ENCODE measurements at places on chromosomes 5 and 9. TPM values are rescaled to one million over a fixed set of nuclear protein-coding genes. Genes with fewer than 3 reads are reported as not detected.

DNA sequence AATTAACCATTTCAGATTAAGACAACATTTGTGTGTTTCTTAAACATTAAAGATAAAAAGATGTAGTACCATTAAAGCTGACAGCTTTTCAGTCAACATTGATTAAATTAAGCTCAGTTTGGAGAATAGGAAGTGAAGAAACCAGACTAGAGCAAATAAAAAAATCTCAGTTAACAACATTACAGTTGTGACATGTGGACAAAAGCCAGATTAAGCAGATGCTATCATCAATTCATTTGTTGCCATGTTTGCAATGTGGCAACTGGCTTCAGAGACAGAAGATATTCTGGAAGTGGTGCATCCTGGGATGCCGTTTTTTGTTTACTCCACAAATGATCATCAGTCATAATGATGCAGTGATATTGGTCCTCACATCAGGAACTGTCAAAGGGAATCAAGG is 70.3 kb upstream of the CNTLN start:
- no peak for DNase-seq

GRCh38 chr9:129403779-129404620 is 216.9 kb downstream of the C9orf50 start:
- no peak for DNase-seq

DNA sequence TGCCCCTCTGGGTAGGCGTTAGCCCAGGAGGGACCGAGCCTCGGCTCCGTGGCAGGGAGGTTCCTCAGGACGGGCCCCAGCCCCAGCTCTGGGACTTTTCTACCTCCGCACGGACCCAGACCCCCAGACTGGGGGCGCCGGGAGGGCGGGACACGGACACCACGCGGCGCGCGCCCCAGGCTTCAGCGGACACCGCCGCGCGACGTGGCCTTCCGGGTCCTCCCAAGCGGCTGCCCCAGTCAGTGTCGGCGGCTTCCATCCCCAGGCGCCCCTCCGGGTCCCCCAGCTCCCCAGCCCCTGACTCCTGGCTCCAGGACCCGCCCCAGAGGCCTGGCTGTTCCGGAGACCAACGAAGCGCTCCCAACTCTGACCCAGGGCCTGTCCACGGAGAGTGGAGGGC is 3.1 kb downstream of the LCNL1 start:
- DNase-seq, result no peak

The NUDT12 gene
- total RNA-seq, result 2.4 TPM

DNA sequence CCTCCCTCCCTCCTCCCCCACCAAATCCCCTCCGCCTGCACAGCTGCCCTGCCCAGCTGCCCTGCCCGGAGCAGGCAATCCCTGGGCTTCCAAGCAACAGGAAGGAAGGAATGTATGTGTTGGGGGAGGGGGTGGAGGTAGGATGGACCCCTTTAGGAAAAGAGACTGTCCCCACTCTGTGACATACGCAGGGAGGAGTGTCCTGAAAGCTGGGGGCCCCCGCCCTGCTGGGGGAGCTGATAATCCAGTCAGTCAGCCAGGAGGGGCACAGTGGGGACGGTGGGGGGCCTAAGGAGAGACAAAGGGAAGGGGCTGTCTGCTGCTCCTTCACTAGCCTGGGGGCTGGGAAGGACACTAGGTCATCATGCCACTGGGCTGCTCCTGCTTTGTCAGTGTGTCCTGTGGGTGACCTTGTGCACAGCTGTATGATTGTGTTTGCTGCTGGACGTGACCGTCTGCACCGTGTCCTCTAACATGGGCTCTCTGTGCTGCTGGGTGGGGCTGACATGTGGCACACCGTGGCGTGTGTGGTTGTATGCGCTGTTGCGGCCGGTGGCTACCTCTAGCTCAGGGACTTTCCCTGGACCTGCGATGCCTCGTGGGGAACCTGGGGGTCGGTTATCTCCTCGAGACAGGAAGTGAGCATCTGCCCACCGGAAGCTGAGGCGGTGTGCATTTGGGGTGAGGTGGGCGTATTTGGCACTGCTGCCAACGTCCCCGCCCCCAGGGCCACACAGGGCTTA is 3.0 kb downstream of the N4BP3 start:
- peak; percentile 86 for DNase-seq

DNA sequence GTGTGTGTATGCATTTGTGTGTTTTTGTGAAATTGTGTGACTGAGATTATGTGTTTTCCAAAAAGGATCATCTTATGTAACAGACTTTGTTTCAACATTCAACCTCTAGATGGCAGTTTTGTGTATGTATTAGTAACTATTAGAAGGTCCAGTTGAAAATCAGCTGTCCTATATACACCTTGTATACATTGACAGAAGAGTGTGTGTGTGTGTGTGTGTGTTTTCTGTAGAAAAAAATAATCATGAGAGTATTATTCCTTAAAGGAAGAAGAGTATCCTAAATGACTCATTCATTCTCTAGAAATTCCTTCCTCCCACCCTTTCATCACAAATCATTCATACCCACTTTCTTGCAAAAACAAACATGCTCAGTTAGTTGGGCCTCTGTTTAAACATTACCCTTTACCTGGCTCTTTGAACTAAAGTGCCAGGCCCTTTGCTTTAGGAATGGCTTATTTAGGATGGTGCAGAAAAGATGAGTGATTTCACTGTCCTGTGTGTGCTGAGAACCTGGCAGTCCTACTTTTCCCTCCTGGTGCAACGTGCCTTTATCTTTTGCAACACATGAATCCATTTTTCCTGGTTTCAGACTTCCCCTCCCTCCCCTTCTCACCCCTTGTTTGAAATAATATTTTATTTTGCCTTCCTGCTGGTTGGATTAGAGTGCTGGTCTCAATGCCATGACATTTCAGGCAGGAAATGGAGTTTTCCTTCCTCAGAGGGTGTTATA is 152.2 kb downstream of the ARHGAP26 start:
- DNase-seq, result no peak

DNA sequence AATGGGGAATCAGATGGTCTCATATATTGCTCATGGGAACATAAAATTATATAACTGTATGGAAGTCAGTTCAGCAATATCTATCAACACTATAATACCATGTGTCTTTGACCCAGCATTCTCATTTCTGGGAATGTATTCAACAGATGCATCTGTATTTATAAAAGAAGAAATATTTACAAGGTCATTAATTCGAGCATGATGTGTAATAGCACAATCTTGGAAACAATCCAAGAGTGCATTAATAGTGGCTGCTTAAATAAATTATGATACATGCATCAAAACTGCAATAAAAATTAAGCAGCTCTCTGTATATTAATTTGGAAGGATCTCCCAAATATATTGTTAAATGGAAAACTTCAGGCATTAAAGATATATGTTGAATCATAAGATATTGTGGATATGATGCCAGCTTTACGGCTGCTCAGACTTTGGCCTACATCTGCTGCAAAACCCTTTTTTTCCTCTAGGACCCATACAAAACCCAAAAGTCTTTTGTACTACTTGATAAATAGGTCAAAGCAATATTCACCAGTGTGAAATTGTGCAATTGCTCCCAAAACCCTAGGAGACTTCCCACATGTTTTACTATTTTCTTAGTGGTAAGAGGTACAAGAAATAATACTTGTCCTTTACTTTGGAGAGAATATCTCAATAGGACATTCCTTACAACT is 45.3 kb upstream of the ISOC1 start:
- DNase-seq, result no peak

GRCh38 chr9:98707166-98708102 is 1.3 kb downstream of the GABBR2 start:
- DNase-seq, result peak; percentile 64

- no peak for DNase-seq
Observed at GRCh38 chr9:122338994-122339393, 31.8 kb upstream of the PTGS1 start.

The CCDC180 gene
- total RNA-seq, result 1.9 TPM

GRCh38 chr9:129637102-129637501 is 4.8 kb downstream of the ASB6 start:
- DNase-seq, result no peak

DNA sequence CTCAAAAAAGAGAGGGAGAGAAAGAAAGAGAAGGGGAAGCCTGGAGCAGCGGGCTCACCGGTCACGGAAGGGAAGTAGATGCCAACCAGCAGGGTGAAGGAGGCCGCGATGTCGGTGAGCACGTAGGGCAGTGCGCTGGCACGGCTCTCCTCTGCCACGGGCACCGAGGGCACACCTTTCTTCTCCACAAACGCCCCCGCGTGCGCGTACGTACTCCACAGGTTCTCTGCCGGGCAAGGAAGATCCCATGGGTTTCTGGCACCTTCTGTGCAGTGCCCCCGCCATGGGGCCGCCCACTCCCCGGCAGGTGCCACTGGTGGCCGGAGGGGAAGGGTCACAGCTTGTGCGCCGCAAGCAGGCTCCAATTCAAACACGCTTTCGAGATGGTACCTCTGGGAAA is 30.3 kb downstream of the SLC12A7 start:
- no peak for DNase-seq

- no peak for DNase-seq
Observed at GRCh38 chr9:101486693-101487442, 46.8 kb upstream of the RNF20 start.

The NR6A1 gene
- total RNA-seq, result 2.3 TPM

DNA sequence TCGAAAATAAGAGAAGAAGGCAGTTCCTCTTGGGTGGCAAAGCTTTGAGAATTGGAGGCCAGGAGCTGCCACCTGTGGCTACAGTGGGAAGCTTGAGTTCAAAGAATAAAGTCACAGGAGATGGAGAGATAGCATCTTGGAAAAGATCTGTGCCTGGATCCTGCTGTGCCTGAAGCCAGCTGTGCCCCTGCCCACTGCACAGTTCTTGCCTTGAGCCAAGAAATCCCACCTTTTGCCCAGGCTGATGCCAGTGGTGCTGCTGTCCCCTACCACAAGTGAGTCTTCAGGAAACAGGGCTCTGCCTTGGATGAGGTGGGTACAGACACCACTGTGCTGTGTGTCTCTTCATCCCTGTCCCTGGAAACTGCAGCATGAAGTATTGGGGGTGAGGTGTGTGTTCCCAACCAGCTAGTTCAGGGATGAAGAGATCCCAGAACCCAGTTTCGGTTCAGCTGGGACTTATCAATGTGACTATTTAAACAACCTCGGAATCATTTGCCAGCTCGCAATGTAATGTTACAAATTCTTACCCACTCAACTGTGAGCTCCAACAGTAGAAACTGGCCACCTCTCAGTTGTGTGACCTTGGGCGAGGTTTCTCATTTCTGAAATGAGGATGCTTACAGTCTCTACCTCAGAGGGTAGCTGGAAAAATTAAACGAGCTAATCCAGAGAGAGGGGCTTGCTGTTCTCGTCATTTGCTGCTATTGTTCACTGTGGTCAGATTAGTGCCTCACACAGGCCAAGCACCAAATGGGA is 5.9 kb downstream of the IER5L start:
- no peak for DNase-seq

DNA sequence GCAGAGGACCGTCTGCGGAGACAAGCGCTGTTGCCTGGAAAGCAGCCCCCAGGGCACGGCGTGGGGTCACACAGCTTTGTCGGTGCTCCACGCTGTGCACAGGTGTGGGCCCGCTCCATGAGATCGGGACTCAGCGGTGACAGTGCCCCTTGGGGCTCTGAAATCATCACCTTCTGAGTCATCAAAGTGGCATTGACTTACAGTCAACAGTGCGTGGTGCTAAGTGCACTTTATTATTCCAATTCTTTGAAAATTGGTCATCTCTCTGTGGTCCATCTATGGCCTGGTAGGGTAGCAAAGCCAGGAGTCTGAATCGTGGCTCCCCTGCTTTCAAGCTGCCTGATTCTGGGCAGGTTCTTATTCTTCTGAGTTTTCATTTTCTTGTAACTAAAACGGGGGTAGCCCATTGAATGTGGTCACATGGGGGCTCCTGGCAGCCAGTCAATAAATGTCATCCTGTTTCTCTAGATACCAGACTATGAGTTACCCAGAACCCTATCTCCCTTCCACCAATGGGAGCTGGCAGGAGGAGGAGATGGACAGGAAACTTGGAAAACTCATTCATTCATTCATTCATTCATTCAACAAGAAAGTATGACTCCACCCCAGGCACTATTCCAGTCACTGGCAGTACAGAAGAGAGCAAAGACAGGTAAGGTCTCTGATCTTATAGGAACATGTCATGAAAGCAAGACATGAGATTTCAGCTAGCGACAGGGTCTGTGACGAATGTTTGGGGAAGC is 20.3 kb upstream of the UNC5A start:
- no peak for DNase-seq

GRCh38 chr9:101462558-101462957 is 27.0 kb upstream of the ALDOB start:
- no peak for DNase-seq

- no peak for DNase-seq
Observed at GRCh38 chr9:136721339-136722092, 9.1 kb downstream of the DIPK1B start.

The NR5A1 gene
- total RNA-seq, result not detected
